ENCODE measurements at places on chromosomes 3 and 15.

DNA sequence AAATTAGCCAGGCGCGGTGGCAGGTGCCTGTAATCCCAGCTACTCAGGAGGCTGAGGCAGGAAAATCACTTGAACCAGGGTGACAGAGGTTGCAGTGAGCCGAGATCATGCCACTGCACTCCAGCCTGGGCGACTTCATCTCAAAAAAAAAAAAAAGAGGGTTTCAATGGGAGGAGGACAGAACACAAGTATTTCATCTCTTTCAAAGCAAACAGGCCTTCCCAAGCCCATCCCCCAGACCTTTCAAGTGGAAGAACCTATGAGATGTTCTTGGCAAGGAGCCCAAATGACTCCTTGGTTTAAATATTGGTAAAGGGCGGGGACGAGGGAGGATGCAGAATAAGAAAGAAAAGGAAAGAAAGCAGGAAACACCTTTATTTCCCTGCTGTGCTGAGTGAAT, 62.2 kb upstream of the MCF2L2 start:
- no peak overlapping the region for H3K4me3 ChIP-seq
- no peaks in the 10 kb centered on the region for H3K36me3 ChIP-seq
- H3K27me3 ChIP-seq = no peaks in the 10 kb centered on the region
- peak; percentile 42 for DNase-seq
- peak overlapping the region; percentile 33 for H3K27ac ChIP-seq
- H3K4me1 ChIP-seq = no peaks in the 10 kb centered on the region

DNA sequence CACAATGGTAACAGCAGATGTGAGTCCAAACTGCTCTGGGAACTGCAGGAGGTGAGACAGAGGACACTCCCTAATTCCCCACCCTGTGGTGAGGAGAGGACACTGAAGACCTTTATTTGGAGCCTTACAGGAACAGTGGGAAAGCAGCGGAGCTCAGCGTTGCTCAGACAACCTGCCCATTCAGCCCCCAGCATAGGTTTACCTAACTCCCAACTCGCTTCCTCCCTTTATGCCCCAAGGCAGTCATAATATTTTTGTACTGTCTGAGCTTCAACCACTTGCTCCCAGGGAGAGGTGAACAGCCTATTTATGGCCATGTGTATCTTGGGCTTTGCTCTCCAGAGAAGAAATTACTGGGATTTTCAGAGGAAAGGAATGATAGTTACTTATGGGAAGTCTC, 34.1 kb downstream of the SHC4 start:
- no peak overlapping the region for H3K27ac ChIP-seq
- H3K36me3 ChIP-seq = no peaks in the 10 kb centered on the region
- no peak overlapping the region for H3K4me3 ChIP-seq
- no peaks in the 10 kb centered on the region for H3K27me3 ChIP-seq
- no peak for DNase-seq

- DNase-seq = no peak
- H3K27me3 ChIP-seq = no peaks in the 10 kb centered on the region
- H3K27ac ChIP-seq = no peak overlapping the region
- H3K4me1 ChIP-seq = no peaks in the 10 kb centered on the region
Observed at GRCh38 chr15:73540161-73540560, 93.0 kb downstream of the NPTN start.

- H3K4me3 ChIP-seq = no peak overlapping the region
- H3K27me3 ChIP-seq = no peaks in the 10 kb centered on the region
- H3K27ac ChIP-seq = no peak overlapping the region
- no peaks in the 10 kb centered on the region for H3K4me1 ChIP-seq
- DNase-seq = no peak
Observed at GRCh38 chr3:10173926-10174435, 9.3 kb downstream of the IRAK2 start.

- H3K36me3 ChIP-seq = no peaks in the 10 kb centered on the region
- no peak overlapping the region for H3K4me3 ChIP-seq
- H3K27me3 ChIP-seq = no peaks in the 10 kb centered on the region
- no peak for DNase-seq
- H3K4me1 ChIP-seq = no peaks in the 10 kb centered on the region
- no peak overlapping the region for H3K27ac ChIP-seq
Observed at GRCh38 chr3:24255414-24255813, 239.2 kb downstream of the THRB start.

DNA sequence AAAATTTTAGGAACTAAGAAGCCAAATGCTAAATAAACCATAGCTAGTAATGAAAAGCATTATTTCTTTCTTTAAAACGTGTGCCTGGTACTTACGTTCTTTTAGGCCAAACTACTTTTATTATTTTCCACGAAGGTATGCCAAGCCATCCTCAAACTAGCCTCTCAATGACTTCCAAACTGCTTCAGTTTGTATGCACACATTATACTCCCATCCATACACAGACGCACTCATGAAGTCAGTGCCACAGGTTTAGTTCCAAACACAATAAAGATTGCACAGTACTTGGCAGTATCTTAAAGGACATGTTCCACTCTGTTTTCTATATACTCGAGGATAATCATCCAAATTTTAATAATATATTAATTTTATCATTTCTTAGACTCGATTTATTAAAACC, 609.2 kb upstream of the ZNF385D start:
- H3K36me3 ChIP-seq = no peaks in the 10 kb centered on the region
- DNase-seq = no peak
- no peak overlapping the region for H3K27ac ChIP-seq
- no peak overlapping the region for H3K4me3 ChIP-seq
- H3K4me1 ChIP-seq = no peaks in the 10 kb centered on the region
- no peaks in the 10 kb centered on the region for H3K27me3 ChIP-seq

- no peaks in the 10 kb centered on the region for H3K4me1 ChIP-seq
- DNase-seq = no peak
- no peaks in the 10 kb centered on the region for H3K36me3 ChIP-seq
- H3K27ac ChIP-seq = peak overlapping the region; percentile 91
- H3K4me3 ChIP-seq = no peak overlapping the region
- H3K27me3 ChIP-seq = no peaks in the 10 kb centered on the region
Observed at GRCh38 chr3:4866866-4867265, 112.4 kb upstream of the BHLHE40 start.

DNA sequence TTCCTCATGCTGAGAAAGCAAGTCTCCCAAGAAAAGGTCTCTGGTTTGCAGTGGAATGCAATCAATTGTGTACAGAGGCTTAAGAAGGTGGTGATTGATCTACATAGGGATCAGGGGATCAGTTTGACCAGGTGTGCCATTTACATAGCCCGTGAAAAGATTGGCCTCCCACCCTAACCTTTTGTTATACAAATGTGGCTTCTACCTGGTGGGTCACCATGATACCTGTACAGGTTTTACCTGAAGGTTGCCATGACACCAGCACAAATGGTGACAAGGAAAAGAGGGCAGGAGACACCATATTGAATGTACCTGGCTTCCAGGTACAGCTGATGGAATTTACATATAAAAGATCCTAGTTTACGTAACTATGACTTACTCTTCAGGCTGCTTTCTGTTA, 25.5 kb upstream of the TEX55 start:
- H3K27me3 ChIP-seq = no peaks in the 10 kb centered on the region
- no peak overlapping the region for H3K27ac ChIP-seq
- H3K36me3 ChIP-seq = no peaks in the 10 kb centered on the region
- no peak overlapping the region for H3K4me3 ChIP-seq

DNA sequence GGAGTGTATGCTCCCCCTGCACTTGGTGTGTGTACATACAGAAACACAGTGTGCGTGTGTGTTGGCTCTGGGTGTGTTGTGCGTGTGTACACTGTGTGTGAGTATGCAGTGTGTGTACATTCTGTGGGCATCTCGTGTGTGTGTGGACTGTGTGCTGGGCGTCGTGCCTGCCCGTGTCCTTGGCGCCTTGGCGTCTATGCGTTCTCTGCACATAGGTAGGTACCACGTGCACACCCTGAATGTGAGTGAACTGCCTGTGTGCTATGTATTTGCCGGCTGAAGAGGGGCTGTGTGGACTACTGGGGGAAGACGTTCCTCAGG, 481 bp upstream of the ECE2 start:
- no peak overlapping the region for H3K4me3 ChIP-seq
- no peaks in the 10 kb centered on the region for H3K36me3 ChIP-seq
- peaks cover 8% of the 10 kb centered on the region for H3K27me3 ChIP-seq
- H3K4me1 ChIP-seq = no peaks in the 10 kb centered on the region
- no peak overlapping the region for H3K27ac ChIP-seq
- no peak for DNase-seq

DNA sequence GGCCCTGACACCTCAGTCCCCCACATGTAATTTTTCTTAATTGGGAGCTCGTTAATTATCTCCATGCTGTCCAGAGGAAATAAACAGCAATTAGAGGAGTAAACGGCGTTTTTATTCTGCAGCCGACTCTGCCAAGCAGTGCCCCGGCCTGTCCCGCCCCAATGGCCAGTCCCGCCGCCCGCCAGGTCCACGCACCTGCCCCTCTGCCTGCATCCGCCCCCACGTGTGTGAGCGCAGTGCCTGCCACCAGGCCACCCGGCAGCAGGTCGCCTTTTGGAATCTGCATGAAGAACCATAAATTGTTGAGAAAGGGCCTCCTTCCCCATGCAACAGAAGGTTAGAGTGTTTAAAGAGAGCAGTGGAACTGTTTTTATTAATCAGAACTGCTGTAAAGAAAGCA, 87.5 kb upstream of the LINGO1 start:
- no peak overlapping the region for H3K27ac ChIP-seq
- no peaks in the 10 kb centered on the region for H3K36me3 ChIP-seq
- H3K27me3 ChIP-seq = peaks cover 9% of the 10 kb centered on the region
- H3K4me1 ChIP-seq = no peaks in the 10 kb centered on the region

- H3K27me3 ChIP-seq = no peaks in the 10 kb centered on the region
- no peaks in the 10 kb centered on the region for H3K36me3 ChIP-seq
- no peak overlapping the region for H3K4me3 ChIP-seq
- H3K4me1 ChIP-seq = no peaks in the 10 kb centered on the region
- H3K27ac ChIP-seq = no peak overlapping the region
Observed at GRCh38 chr15:31606931-31607497, 280.4 kb downstream of the KLF13 start.

GRCh38 chr15:49423021-49423420, at the start of gene FGF7:
TSS of gene FGF7 (plus strand) at chr15:49423242. CDS start at chr15:49424298, 1,056 bp downstream.
- H3K36me3 ChIP-seq = no peaks in the 10 kb centered on the region
- DNase-seq = no peak
- H3K27ac ChIP-seq = peak within 1 kb of the TSS; percentile 42

DNA sequence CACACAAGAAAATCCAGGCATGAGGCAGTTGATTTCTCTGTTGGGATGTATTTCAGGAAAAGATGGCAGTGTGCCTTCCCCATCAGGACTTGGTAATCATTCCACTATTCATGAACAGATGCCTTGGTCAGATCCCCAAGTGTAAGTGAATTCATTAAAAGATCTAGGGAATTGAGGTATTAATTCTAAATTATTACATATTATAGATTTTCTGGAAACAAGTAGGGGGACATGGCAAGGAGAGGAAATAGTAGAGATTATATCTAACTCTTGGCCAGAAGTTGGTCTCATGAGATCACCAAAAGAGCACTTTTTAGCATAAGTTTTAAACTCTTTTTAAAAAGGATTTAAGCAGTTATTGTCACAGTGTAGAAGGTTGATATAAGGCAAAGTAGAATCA, 74.4 kb upstream of the MDFIC2 start:
- no peak overlapping the region for H3K4me3 ChIP-seq
- H3K27ac ChIP-seq = no peak overlapping the region
- H3K4me1 ChIP-seq = no peaks in the 10 kb centered on the region

GRCh38 chr3:122555275-122556071, 8.6 kb downstream of the PARP9 start:
- no peaks in the 10 kb centered on the region for H3K27me3 ChIP-seq
- H3K27ac ChIP-seq = no peak overlapping the region
- no peaks in the 10 kb centered on the region for H3K4me1 ChIP-seq
- no peak for DNase-seq

DNA sequence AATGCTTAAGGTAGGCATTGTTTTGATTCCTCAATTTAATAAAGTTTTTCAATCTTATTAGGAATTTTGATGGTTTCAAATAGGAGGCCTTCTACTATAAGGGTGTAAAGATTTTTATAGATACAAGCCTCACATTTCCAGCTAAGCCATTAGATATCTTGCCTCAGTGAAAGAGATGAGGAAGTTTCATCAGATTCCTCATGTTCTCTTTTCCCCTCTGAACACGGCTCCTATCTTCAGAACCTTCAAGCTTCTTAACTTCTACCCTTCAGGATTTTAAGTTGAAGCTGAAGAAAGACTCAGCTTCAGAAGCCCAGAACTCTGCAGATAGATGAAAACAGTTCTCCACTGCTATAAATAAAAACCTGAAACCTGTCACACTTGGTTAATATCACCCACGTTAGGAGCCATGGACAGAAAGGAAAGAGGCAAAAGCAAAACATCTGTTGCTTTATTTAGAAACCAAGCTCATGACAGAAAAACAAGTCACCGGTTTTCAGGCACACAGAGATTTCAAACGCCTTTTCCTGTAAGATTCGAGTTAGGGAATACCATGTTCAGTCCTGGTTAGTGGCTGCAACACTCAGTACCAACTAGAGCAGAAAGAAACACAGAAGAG, 82.2 kb upstream of the GOLGA8B start:
- H3K27ac ChIP-seq = no peak overlapping the region
- no peaks in the 10 kb centered on the region for H3K4me1 ChIP-seq
- no peak overlapping the region for H3K4me3 ChIP-seq
- H3K27me3 ChIP-seq = no peaks in the 10 kb centered on the region

DNA sequence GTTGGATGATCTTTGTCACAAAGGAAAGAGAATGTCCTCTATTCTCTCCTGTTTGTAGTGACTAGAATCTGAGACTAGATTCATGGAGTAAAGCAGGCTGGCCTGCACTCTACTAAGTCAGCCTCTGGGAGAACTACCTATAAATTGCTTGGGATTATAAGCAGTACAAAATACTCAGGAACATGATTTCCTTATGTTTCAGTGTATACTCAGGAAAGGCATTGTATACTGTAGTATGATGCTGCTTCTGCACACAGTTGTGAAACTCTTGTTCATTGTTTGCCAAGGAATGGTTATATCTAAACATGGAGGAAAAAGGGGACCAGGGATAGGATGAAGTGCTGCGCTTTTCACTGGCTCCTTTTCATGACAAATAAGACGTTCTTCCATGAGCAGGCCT, 49.2 kb downstream of the OXSR1 start:
- no peaks in the 10 kb centered on the region for H3K27me3 ChIP-seq
- H3K4me1 ChIP-seq = no peaks in the 10 kb centered on the region
- H3K36me3 ChIP-seq = no peaks in the 10 kb centered on the region
- no peak overlapping the region for H3K4me3 ChIP-seq

DNA sequence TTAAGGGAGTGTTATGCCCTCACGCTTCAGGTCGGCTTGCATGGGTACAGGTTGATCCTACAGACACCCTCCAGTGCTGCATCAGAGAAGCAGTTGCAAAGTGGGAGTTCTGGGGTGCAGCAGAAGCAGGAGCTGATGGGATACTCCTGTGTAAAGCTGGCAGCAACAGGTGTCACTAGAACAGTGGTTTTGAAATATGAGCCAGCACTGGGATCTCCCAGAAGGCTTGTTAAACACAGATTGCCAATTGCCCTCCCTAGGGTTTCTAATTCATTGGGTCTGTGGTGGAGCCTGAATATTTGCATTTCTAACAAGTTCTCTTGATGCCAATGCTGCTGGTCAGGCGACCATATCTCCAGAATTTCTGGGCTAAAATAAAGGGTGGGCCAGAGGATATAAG, 350.4 kb downstream of the CLSTN2 start:
- no peak for DNase-seq
- no peaks in the 10 kb centered on the region for H3K4me1 ChIP-seq
- no peak overlapping the region for H3K27ac ChIP-seq
- H3K27me3 ChIP-seq = no peaks in the 10 kb centered on the region
- no peaks in the 10 kb centered on the region for H3K36me3 ChIP-seq
- no peak overlapping the region for H3K4me3 ChIP-seq
